ENCODE measurements at places on chromosomes 5 and 9. TPM values are rescaled to one million over a fixed set of nuclear protein-coding genes. Genes with fewer than 3 reads are reported as not detected.

GRCh38 chr5:138651767-138652117 lies 76.5 kb upstream of the HSPA9 start:
- DNase-seq, result no peak

GRCh38 chr9:22107202-22108045 lies 98.3 kb upstream of the CDKN2B start:
- no peak for DNase-seq

DNA sequence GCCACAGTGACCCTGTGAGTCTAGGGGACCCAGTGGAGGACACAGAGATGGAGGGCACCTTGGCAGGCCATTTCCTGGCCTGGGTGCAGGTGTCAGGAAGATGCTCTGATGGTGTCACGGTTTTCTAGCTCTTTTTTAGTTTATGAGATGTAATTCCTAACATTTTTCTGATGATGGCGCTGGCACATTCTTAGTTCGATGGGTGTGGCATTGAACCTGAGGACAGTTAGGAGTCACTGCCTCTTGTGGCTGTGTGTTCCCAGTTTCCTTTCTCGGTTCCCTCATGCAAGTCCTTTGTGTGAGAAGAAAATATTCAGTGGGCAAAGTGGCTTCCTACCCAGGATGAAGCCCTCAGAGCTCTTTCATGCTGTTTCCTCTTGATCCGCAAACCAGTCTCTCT lies 129.4 kb upstream of the ICE1 start:
- peak; percentile 30 for DNase-seq

- DNase-seq, result no peak
Measured at GRCh38 chr9:73869264-73869663, 627.9 kb upstream of the RORB start.

DNA sequence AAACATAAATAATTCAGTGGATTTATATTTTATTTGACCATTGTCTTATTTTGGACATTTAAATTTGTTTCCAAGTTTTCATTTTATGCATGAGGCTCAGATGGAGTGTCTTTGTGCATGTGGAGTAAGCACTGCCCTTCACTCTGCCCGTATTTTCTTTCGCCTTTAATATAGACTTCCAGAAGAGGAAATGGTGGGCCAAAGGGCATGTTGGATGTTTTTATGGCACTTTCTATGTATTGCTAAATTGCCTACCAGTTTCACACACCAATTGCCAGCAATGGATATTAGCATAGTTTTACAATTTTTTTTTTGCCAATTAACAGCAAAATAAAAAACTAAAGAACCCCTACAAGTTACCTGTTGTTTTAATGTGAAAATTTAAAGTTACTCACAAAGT lies 38.4 kb downstream of the ZSWIM6 start:
- no peak for DNase-seq

DNA sequence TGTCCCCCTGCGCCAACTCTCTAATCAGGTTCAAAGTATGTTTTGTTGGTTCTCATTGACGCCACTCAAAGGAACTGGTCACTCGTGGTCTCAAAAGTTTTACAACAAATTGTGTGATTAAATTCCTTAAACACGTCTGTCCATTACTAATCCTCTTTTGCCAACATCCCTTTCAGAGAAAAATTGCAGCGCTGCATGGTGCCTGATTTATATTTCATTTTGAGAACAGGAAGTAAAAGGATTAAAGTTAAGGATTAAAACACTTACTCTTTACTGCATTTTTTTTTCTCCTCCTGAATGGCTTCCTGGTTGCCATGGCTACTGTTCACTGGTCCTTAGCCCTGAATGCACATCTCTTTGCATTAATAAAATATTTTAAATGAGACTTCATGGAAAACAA lies 383.5 kb downstream of the GLIS3 start:
- DNase-seq, result no peak

GRCh38 chr5:173512637-173513435 lies 103.6 kb downstream of the BOD1 start:
- DNase-seq, result no peak

DNA sequence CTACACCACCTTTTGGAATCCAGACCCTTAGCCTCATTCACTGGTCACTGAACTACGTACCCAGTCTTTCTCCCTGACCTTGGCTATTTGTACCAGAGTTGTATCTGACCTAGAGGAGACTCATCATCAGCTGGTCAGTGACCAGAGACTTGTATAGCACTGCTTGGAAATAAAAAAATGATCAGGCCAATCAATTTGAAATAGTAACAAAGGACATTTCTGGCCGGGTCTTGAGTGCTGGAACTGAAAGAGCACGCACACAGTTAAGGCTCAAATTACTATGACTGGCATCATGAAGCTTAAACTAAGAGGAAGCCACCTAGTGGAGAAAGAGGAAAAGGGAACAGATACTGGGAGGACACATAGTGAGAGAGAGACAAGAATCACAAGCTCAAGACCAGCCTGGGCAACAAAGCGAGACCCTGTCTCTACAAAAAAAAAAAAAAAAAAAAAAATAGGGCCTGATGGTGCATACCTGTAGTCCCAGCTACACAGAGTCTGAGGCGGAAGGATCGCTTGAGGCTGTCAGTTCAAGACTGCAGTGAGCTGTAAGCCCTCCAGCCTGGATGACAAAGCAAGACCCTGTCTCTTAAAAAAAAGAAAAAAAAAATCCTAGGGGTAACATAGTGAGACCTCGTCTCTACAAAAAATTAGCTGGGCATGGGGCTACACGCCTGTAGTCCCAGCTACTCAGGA lies 12.8 kb upstream of the SRP19 start:
- no peak for DNase-seq

The TAF7 gene
- 53.9 TPM for total RNA-seq

The INSL4 gene
- not detected for total RNA-seq
